ENCODE measurements at places on chromosomes 16 and 17.

DNA sequence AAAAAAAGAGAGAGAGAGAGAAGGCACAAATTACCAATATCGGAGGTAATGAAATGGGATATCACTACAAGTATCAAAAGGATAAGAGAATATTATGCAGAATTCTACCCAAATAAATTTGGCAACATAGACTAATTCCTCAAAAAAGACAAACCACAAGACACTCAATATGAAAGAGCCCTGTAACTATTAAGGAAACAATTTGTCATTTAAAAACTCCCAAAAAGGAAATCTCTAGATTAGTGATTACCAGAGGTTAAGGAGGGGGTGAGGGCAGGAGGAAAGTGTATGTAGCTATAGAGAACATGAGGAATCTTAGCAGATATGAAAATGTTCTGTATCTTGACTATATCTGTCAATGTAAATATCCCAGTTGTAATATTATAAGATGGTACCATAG is 54.0 kb downstream of the CFDP1 start:
- DNase-seq = no peak

GRCh38 chr17:14015271-14015670 is 54.0 kb upstream of the COX10 start:
- DNase-seq = no peak

GRCh38 chr16:23155445-23156049 is 6.3 kb upstream of the USP31 start:
- peak; percentile 26 for DNase-seq

DNA sequence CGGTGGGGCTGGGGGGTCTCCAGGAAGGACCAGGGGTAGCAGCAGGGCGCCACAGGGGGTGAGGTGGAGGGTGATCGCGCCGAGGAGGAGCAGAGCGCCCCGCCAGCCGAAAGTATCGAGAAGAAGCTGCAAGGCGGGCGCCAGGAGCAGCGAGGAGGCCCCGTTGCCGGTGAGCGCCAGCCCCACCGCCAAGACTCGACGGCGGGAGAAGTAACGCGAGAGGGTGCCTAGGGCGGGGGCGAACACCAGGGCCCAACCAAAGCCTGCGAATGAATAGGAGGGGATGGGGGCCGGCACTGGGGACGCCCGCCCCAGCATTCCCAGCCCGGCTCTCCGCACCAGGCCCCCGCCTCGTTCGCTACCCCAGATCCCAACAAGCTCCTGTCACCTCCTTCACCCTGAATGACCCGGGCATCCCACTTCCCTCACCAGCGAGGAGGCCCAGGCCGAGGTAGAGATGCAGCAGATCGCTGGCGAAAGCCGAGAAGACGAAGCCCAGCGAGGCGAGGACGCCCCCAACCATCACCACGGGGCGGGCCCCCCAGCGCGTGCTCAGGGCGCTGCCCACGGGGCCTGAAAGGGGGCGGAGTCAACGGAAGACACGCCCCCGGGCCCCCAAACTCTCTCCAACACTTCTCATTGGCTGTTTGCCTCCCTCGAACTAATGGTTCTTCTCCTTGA is 1.3 kb downstream of the SLC16A11 start:
- no peak for DNase-seq

GRCh38 chr17:61967729-61968128 is 39.9 kb upstream of the INTS2 start:
- DNase-seq = peak; percentile 18

All from iris pigment epithelial cell (primary cell).